ENCODE measurements at places on chromosomes 11 and 22.

- DNase-seq, result no peak
These were observed 44.3 kb upstream of the A4GALT start for GRCh38 chr22:42764895-42765363.

DNA sequence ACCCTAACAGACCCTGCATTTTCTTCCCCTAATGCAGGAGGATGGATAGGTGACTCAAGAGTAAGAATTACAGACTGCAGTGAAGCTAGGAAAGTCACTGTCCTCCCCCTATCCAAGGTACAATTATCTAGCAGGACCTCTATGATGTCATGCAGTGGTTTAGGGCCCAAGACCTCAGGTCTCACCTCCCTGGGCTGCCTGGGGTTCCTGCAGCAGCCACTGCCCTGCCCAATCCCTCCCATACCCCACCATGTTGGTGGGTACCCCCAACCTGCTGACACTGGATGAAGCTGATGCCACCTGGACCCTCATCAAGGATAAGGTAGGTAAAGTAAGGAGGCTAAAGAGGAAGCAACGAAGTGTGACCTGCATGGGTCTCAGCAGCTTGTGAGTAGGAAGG is at the start of gene C11orf42:
Gene C11orf42 (plus strand): TSS at position 192 of the 400 bp plus-strand sequence. CDS start 59 bp downstream, at position 251.
- DNase-seq, result no peak

- DNase-seq, result no peak
These were observed 27.8 kb downstream of the ANKK1 start for GRCh38 chr11:113415343-113415742.

DNA sequence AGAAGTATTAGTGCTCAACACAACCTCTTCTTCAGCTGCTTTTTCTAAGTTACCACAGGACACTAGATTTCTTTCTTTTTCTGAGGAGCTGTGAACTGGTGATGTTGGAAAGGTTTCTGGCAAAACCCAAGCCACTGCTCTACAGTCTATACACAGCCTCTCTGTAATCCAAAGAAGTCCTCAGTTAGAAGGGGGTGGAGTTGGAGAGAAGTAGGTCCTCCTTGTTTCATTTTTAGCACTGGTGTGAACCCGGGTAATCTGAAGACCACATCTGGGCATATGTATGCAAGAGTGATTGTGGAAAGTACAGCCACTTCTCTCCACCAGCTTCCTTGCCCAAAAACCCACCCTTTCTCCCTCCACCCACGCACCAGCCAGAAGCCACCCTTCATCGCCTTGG is 1168.1 kb downstream of the LRRC4C start:
- DNase-seq, result no peak

GRCh38 chr11:47967577-47968525 is 12.5 kb upstream of the PTPRJ start:
- peak; percentile 78 for DNase-seq

- DNase-seq, result no peak
These were observed 164.3 kb downstream of the MSANTD4 start for GRCh38 chr11:105857728-105858127.

DNA sequence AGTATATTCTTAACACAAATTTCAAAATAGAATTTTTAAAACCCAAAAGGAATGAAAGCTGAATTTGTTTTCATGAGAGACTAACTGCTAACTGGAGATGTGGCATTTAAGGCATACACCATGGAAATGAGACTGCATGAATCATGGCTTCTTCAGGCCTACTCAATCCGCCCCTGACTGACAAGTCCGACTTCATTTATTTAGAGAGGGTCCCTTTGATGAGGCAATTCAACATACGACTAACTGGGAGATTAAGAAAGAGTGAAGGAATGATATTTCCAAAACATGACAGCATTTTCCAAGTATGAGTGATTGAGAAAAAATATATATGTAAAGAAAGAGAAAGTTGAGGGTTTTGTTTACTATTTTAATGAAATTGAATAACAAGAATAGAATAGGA is 720.1 kb downstream of the DLG2 start:
- no peak for DNase-seq

GRCh38 chr22:28054819-28055208 is 135.8 kb upstream of the PITPNB start:
- DNase-seq, result no peak

DNA sequence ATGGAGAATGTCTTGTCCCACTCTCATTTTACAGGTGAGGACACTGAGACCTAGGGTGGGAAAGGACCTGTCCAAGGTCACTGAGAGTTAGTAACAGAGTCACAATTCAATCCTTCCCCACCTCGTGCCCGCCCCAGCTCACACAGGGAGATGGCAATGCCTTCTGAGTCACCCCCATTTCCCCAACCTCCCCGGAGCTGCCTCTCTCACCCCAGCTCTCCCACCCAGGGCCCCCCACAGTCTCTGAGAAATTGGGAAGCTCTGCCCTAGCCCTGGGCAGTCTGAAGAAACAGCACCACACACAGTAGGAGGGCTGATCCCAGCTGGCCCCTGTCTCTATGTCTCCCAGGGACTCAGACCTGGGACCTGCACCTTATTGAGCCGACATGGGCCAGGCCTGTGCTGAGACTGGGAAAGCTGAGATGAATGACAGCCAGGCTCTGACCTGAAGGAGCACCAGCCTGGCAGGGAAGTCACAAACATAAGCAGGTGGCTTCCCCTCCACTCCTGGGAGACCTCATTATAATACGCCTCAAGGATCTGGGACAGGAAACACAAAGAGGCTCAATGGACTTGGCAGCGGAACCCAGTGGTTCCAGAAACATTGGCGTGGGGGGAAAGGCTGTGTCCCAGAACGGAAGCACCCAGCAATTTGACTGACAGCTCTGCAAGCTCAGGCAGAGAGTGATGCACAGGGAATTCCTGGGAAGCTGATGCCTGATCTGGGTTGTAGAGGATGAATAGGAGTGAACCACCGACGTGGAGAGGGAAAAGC is 51.0 kb downstream of the CD6 start:
- no peak for DNase-seq

DNA sequence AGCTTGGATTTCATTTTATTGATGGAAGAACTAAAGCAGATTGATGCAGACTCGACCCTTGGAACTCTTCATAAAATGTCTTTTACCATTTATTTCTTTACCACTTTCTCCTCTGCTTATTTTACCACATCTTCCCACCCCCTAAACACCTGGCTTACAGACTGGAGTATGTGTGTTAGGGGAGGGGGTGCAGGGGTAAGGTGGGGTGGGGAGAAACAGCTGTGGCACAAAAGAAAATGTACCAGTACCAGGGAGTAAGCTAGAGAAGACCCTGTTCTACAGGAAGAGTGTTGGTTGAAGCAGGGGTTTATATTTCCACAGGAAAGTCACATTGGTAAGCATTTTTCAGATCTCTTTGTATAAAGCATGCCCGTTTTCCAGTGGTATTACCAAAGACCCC is 312.7 kb upstream of the MTNR1B start:
- DNase-seq, result no peak

DNA sequence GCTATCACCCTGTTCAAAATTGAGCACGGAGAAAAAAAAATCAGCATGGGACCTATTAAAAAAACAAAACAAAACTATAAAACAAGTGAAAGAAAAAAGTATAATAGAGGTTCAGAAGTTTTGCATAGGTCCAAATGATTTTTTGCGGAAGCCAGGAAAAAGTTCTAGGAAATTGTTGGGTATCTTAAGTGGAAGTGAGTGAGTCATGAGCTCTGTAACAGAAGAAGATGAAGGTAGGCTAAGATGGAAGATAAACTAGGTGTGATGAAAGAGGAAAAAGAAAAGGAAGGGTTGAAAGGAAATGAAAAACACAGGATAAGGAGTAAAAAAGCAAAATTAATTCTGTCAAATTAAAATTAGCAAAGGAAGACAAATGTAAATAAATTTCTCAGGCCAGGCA is 27.8 kb downstream of the SDHD start:
- no peak for DNase-seq

DNA sequence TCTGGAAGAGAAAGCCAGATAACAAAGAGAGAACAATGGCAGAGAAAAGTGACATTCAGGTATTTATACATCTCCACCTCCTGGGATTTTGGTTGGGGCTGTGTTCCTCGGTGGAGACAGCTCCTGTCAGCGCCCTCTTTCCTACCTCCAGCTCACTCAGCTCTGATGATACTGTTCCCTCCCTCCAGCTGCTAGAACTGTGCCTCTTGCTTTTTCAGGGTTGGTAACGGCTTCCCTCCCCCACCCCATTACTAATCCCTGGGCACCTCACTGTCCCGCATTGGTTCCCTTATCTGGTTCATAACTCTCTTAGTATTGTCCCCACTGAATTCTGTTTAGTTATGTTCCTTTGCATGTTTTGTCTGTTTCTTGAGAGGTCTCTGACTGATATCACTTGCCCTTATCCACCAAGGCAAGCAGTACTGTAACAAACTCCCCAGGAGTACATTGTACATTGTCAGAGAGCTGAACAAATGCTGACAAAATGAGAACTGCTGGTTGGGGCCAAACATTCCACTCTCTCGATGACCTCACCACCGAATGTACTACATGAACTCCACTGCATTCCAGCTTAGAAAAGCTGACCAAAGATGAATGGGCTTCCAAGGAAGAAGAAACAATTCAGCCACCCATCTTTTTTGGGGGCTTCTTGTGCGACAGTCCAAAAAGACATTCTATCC is 5.7 kb upstream of the FBXO3 start:
- peak; percentile 82 for DNase-seq

- no peak for DNase-seq
These were observed 34.3 kb upstream of the CSTF3 start for GRCh38 chr11:33195462-33196173.

- DNase-seq, result no peak
These were observed 71.0 kb downstream of the PTPRJ start for GRCh38 chr11:48051217-48051830.

GRCh38 chr11:43923406-43924111 is 18.9 kb upstream of the C11orf96 start:
- DNase-seq, result peak; percentile 67

- no peak for DNase-seq
These were observed 10.7 kb downstream of the TAB1 start for GRCh38 chr22:39410264-39410663.

DNA sequence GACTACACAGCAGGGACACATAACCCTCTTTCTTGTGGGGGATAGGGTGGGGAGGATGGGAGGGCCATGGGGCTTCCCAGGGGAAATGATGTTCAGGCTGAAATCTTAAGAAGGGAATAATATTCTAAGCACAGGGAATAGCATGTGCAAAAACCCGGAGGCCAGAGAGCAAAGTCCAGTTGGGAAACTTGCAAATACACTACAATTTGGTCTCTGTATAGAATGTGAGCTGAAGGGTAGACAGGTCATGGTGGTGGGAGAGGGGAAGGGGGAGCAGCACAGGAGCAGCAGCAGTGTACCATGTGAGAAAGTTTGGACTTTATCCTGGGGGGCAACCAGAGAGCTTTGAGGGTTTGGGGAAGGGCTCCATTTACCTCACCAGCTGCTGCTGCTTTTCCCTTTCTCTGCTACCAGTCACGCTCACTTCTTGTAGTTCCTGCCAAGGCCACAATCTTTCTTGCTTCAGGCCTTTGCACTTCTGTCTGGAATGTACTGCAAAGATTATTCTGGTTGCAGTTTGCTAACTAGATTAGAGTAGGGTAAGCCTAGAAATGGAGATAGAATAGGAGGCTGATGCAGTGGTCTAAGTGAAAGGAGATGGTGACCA is 43.0 kb downstream of the KREMEN1 start:
- DNase-seq, result peak; percentile 22

- peak; percentile 31 for DNase-seq
These were observed 53.3 kb upstream of the PTPN5 start for GRCh38 chr11:18844753-18845367.

DNA sequence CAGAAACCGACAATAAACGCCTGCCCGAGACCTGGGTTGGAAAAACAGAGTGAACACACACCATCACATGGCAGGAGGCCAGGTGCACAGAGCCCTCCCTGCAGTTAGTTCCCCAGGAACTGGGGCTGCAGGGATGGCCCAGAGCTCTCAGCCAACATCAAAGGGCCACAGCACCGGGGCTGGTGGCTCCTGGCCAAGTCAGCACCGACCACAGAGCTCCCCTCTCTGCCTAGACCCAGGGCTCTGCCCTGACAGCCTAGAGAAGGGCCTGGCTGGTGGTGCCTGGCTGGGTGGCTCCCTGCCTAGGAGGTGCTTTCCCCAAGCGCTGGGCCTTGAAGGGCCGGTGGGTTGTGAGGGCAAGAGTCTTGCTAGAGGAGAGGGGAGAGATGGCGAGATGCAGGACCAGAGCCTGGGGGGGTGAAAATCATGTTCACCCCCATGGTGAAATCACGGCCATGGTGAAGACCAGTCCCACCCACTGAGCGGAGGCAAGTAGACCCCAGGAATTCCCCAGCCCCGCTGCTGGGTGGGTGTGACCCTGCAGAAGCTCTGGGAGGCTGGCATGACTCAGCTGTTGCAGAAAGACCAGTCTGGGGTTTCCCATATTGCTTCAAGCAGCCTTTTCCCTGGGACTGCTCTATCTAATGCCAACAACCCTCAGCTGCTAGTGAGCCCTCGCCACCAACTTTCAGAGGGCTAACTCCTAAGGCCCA is 7.2 kb upstream of the BID start:
- peak; percentile 80 for DNase-seq

DNA sequence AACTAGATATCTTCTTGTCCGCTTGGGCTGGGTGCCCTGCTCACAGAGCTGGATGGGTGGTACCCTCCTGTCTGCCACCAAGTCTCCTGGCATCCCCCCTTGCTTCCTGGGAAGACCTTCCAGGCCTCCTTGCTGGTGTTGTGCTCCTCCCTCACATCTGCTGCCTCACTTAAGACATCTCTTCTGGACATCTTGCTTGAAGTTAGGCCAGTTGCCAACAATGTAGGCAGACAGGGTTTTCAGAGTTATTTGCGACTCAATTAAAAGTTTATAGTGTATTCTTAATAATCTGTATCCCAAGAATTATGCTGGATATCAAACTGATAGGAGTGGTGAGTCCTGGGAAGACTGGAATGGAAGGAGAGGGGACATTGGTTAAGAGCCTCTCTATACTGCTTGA is 64.0 kb upstream of the TNRC6B start:
- no peak for DNase-seq

DNA sequence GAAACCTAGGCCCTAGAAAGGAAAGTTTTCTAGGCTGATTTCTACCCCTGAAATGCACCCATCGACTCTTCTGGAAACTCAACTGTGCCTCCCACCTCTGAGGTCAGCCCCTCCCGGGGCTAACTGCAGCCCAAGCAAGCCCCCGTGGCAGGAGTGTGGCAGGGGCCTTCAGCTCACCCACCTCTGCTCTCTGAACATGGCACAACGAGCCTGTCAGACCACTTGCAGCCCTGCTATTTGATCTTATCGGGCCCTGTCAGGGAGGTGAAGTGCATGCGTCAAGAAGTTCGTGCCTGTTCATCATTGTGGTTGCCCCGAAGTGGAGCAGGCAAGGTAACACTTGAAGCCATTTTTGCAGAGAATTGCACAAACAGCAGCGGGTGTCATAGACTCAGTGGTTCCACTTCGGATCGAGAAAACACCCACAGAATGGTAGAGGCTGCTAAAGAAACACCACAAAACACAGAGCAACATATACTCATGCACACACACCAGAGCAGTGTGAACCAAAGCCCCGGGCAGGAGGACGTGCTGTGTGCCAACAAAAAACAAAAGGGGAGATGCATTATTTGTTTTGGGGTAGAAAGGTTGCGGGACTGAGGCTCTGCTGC is 262.7 kb downstream of the ETS1 start:
- no peak for DNase-seq

DNA sequence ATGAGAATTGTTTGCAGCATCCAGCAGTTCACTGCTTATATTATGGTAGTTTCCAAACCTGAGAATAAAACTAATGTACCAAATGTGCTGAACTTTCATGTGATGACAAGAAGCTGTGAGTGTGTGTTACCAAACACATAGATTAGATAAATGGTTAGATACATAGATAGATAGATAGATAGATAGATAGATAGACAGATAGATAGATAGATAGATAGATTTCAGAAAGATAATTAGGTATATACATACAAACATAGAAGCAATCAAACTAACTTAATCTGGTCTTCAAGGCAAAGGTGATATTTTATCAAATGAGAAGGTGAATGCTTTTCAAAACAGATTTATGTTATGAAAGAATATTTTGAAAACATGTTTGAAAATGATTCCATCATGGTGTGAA is 147.3 kb upstream of the C11orf58 start:
- no peak for DNase-seq

Measured in EH (cell line).